Trophoblast cell (in vitro differentiated cells and primary cell): ENCODE measurements at places on chromosomes 11 and 22.

GRCh38 chr22:28102151-28102812, 183.2 kb upstream of the PITPNB start:
- H3K4me1 ChIP-seq, result no peaks in the 10 kb centered on the region
- H3K4me3 ChIP-seq, result no peak overlapping the region
- no peaks in the 10 kb centered on the region for H3K27me3 ChIP-seq
- no peak for DNase-seq
- peaks cover 1% of the 10 kb centered on the region for H3K36me3 ChIP-seq
- no peak overlapping the region for H3K27ac ChIP-seq

DNA sequence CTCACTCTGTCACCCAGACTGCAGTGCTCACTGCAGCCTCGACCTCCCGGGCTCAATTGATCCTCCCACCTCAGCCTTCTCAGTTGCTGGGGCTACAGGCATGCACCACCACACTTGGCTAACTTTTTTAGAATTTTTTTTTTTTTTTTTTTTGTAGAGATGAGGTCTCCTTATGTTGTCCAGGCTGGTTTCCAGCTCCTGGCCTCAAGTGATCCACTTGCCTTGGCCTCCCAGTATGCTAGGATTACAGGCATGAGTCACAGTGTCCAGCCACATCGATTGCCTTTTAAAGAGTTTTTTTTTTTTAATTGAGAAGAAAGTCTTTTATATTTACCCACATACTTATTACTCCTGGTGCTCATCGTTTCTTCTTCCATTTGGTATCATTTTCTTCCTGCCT, 30.0 kb downstream of the PARVG start:
- H3K27ac ChIP-seq, result no peak overlapping the region
- no peaks in the 10 kb centered on the region for H3K27me3 ChIP-seq
- no peaks in the 10 kb centered on the region for H3K36me3 ChIP-seq
- H3K4me1 ChIP-seq, result no peaks in the 10 kb centered on the region
- no peak for DNase-seq

DNA sequence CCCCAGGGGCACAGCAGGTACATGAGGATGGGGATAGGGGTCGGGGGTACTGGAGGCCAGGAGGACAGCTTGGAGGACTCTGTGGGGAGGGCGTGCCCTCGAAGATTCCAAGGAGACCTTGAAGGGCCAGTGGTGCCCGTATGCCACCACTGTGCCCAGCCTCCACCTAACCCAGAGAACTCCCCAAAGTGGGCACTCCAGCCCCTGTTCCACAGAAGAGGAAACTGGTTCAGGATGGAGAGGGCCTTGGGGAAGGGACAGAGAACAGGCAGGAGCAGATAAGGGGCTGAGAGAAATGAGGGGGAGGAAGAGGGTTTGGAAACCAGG, 2.2 kb upstream of the PHLDA2 start:
- H3K27ac ChIP-seq, result no peak overlapping the region
- peaks cover 15% of the 10 kb centered on the region for H3K4me1 ChIP-seq
- H3K27me3 ChIP-seq, result peaks cover 36% of the 10 kb centered on the region
- DNase-seq, result no peak
- no peak overlapping the region for H3K4me3 ChIP-seq

- H3K27ac ChIP-seq, result no peak overlapping the region
- peaks cover 3% of the 10 kb centered on the region for H3K4me1 ChIP-seq
- no peaks in the 10 kb centered on the region for H3K36me3 ChIP-seq
- H3K27me3 ChIP-seq, result no peaks in the 10 kb centered on the region
- DNase-seq, result peak; percentile 67
Observed at GRCh38 chr11:104968856-104969776, 742 bp upstream of the CASP4 start.

GRCh38 chr11:128709402-128709801, 15.5 kb downstream of the FLI1 start:
- H3K4me3 ChIP-seq, result no peak overlapping the region
- H3K4me1 ChIP-seq, result no peaks in the 10 kb centered on the region
- peaks cover 3% of the 10 kb centered on the region for H3K36me3 ChIP-seq

- H3K27me3 ChIP-seq, result no peaks in the 10 kb centered on the region
- peaks cover 21% of the 10 kb centered on the region for H3K4me1 ChIP-seq
- DNase-seq, result no peak
- no peaks in the 10 kb centered on the region for H3K36me3 ChIP-seq
- H3K27ac ChIP-seq, result peak overlapping the region; percentile 18
- no peak overlapping the region for H3K4me3 ChIP-seq
Observed at GRCh38 chr22:25025491-25026400, 73.2 kb downstream of the KIAA1671 start.

DNA sequence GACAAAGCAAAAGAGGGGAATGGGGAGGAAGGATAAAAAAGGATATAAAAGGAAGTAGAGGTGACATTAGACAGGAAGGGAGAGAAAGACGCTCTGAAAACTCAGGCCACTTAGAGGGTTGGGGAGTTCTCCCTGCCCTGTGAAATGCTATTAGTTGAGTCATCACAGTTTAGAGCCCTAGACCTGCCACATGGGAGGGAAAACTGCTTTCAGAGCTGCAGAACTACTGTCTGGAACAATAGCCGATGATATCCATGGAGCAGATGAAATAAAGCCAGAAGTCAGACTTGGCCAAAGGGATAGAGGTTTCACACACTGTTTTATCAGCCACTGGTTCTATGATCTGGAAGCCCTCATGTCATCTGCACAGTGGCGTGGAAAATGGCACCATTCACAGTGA, 157.9 kb downstream of the NCAM1 start:
- H3K4me3 ChIP-seq, result no peak overlapping the region
- H3K4me1 ChIP-seq, result peaks cover 2% of the 10 kb centered on the region
- DNase-seq, result no peak

DNA sequence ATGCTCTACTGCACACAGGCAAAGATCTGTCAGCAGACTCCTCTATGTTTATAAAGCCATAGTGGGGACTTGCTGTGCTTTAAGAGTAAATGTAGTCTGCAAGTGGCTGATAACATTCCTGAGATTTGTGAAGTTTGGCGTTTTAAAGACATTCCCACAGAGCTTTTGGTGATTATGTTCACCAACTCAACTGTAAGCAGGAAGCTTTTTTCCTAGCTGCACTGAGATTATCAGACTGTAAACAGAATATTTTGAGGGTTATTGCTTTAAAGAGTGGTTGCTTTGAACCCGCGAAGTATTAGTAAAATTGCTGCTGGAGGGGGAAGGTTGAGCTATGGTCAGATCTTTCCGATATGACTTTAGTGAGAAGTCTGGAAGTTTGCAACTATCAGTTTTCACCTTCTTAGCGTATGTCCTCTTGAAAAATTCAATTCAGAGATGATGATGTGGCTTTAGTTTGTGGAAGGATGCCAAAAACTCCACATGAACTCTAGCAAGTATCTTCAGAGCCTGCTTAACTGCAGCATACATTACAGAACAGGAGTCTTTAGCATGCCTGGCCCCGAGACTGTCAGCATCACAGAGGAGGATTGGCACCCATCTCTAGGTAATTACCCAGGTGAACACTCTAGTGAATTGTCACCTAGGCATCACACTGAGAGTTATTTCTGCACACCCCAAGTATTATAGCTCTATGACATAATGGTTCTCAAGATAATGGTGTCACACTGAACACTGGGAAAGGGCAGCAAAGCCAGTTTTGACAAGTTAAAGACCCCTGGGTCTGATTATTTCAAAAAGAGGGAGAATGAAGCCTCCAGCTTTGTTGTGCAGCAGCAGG, 89.9 kb downstream of the MTNR1B start:
- H3K27me3 ChIP-seq, result no peaks in the 10 kb centered on the region
- no peaks in the 10 kb centered on the region for H3K4me1 ChIP-seq
- H3K36me3 ChIP-seq, result no peaks in the 10 kb centered on the region
- no peak overlapping the region for H3K27ac ChIP-seq

DNA sequence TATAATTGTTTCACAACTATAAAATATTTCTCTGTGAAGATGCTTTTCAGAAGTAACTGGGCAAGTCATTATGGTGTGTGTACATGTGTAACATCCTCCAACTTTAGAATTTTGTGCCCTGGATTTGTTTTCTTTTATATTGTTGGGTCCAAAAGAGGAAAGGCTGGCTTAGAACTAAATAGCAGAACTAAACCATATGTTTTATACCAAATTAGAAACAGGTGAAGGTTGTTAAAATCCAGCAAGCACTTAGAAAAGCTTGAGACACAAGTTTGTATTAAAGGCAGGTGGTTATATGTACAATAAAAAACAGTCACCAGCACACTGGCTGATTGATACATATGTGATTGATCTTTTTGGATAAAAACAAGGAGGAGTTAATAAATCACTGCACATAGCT, 158.5 kb downstream of the WNT11 start:
- no peaks in the 10 kb centered on the region for H3K4me1 ChIP-seq
- H3K4me3 ChIP-seq, result no peak overlapping the region
- no peak for DNase-seq
- peaks cover 2% of the 10 kb centered on the region for H3K36me3 ChIP-seq
- no peak overlapping the region for H3K27ac ChIP-seq

DNA sequence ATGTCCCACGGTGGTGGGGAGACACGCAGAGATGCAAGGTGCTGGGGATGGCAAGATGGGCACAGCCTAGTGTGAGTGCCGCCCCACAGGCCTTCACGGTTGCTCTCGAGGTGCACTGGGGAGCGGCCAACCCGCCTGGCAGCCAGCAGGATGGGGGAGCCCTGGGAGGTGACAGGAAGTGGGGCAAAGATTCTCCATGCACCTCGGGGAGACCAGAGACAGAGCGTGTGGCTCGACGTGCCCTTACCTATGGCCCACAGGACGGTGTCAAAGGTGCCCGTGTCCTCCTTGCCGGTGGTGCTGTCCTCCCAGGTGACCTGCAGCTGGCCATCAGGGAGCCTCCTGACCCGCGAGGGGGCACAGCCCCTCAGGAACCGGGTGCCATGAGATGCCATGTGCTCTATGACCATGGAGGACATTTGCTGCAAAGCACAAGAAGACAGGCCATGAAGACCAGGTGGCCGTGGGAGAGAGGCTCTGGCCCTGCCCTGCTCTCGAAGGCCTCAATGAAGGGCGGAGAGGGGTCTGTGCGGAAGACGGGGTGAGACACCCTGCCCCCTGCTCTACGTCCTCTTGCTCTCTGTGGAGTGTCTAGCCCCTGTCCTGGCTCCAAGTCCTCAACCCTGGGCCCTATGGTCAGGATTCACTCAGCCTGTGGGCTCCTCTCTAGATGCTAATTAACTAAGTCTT, 40.6 kb upstream of the GNB1L start:
- H3K4me1 ChIP-seq, result peaks cover 38% of the 10 kb centered on the region
- H3K27me3 ChIP-seq, result no peaks in the 10 kb centered on the region
- no peak overlapping the region for H3K4me3 ChIP-seq
- no peak for DNase-seq
- no peak overlapping the region for H3K27ac ChIP-seq

DNA sequence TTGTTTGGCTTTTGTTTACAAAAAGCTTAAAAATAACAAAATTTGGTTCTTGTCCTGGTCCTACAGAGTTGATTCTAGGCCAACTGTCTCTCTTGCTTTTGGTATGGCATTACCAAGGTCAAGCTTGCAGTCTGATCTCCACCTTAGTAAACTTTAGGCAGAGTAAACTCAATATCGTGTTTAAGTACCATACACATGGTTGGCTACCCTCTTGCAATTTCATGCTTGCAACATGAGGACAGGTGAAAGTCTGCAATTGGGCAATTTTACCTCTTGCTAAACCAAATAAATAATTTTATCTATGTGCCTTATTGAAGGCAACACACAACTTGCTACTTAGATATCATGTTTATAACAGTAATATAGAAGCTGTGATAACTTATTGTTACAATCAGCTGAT, 125.1 kb downstream of the ARHGAP20 start:
- no peak for DNase-seq
- H3K27ac ChIP-seq, result no peak overlapping the region
- H3K27me3 ChIP-seq, result no peaks in the 10 kb centered on the region
- H3K4me1 ChIP-seq, result no peaks in the 10 kb centered on the region
- H3K36me3 ChIP-seq, result no peaks in the 10 kb centered on the region

DNA sequence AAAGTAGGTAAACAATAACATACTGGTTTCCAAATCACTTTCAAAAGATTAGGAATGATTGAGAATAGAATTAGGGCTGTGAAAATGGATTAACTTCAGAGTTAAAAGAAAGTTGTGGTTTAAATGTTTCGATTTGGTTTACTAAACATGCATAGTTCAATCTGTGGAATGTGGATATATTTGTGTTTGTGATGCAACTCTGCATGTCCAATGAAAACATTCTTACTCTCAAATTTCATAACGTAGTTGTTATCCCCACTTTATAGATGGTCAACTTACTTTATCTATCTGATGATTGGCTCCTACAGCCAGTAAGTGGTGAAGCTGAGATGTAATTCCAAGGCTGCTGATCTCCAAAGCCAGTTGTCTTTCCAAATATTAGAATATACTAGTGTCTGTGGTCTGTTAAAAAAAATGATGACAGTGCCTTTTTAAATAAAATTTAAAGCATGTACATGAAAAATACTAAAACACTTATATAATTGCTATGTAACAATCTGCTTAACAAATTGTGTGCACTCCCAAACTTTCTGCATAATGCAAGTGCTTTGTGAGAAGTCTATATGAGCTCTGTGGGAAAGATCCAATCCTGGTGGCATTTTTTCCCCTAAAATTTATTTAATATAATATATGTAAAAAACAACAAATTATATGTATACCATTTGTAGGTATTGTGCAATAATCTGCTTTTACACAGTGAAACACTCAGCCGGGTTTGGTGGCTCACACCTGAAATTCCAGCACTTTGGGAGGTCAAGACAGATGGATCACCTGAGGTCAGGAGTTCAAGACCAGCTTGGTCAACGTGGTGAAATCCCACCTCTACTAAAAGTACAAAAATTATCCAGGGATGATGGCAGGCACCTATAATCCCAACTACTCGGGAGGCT, 9.7 kb upstream of the SIK3 start:
- no peaks in the 10 kb centered on the region for H3K36me3 ChIP-seq
- no peaks in the 10 kb centered on the region for H3K4me1 ChIP-seq
- no peak overlapping the region for H3K27ac ChIP-seq

GRCh38 chr11:119713359-119714040, 15.5 kb downstream of the NECTIN1 start:
- H3K27ac ChIP-seq, result no peak overlapping the region
- H3K4me1 ChIP-seq, result peaks cover 2% of the 10 kb centered on the region
- H3K36me3 ChIP-seq, result no peaks in the 10 kb centered on the region
- no peaks in the 10 kb centered on the region for H3K27me3 ChIP-seq
- no peak for DNase-seq

GRCh38 chr11:88398372-88398771, 60.8 kb upstream of the CTSC start:
- H3K36me3 ChIP-seq, result no peaks in the 10 kb centered on the region
- no peak overlapping the region for H3K27ac ChIP-seq
- H3K4me1 ChIP-seq, result no peaks in the 10 kb centered on the region
- no peak overlapping the region for H3K4me3 ChIP-seq
- no peaks in the 10 kb centered on the region for H3K27me3 ChIP-seq
- peak; percentile 35 for DNase-seq

DNA sequence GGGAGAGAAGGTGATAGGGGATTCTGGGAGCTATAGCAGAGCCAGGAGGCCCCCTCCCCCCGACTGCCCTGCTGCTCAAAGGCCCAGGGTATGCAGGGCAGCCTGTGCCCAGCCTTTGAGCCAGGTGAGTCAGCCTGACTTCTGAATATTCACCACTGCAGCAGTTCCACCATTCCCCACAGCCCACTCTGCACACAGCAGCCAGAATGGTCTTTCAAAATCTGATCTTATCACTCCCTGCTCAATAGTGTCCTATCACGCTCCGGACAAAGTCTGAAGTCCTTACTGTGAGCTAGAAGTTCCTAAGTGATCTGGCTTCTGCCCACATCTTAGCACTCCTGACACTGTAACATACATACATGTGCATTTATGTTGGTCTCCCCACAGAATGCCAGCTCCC, 111.7 kb downstream of the BUD13 start:
- no peaks in the 10 kb centered on the region for H3K4me1 ChIP-seq
- no peaks in the 10 kb centered on the region for H3K36me3 ChIP-seq
- no peak overlapping the region for H3K4me3 ChIP-seq
- H3K27ac ChIP-seq, result no peak overlapping the region

GRCh38 chr22:40067639-40068038, 72.9 kb downstream of the FAM83F start:
- no peak overlapping the region for H3K27ac ChIP-seq
- no peaks in the 10 kb centered on the region for H3K4me1 ChIP-seq
- H3K27me3 ChIP-seq, result no peaks in the 10 kb centered on the region
- no peak for DNase-seq
